ENCODE measurements at places on chromosomes 2 and 18. TPM values are rescaled to one million over a fixed set of nuclear protein-coding genes. Genes with fewer than 3 reads are reported as not detected.

The GCKR gene
- 3.5 TPM for total RNA-seq

The ZBTB7C gene
- not detected for total RNA-seq

The REG3A gene
- not detected for total RNA-seq

The GAD1 gene
- total RNA-seq = 0.23 TPM

The ATP8B1 gene
- 39.1 TPM for total RNA-seq

Measured in smooth muscle cell of the coronary artery (primary cell).